ENCODE measurements at places on chromosomes 5 and 9.

GRCh38 chr5:40022057-40022456 lies 597.3 kb upstream of the DAB2 start:
- DNase-seq, result no peak

DNA sequence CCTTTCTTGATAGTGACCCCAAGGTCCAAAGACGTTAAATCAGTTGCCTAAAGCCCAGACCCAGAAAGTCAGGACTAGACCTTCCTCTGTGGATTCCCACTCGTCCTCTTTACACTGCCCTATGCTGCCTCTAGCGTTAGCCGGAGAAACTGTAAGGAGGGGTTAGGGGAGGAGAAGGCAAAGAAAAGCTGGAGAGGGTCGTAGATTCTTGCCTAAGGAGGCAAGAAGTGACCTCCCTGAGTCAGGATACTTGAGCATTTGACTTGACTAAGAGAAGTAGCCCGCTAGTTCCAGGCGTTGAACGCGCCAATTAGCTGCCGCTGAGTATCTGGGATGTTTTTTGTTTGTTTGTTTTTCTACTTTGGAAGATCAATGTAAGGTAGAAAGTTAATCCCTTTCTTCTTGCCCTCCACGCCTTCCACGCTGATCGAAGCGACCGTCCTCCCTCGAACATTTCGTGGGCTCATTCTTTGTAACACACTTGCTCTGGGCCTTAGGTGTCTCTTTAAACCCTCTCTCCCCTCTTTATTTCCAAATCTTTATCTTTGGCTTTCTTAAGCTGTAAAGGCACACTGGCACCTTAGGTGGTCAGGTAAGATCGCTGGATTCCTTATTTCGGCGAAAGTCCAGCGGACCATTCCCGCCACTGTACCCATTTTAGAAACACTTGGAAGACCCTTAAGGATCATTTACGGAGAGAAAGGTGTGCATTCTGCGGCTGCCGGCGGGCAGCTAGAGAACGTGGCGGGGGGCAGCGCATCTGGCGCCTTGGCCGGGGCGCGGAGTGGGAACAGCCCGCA lies 5.1 kb upstream of the RGMB start:
- DNase-seq, result no peak

GRCh38 chr5:34728236-34728635 lies 72.1 kb downstream of the RAI14 start:
- no peak for DNase-seq

GRCh38 chr5:122816756-122817155 lies 28.7 kb upstream of the SNX24 start:
- DNase-seq, result no peak

DNA sequence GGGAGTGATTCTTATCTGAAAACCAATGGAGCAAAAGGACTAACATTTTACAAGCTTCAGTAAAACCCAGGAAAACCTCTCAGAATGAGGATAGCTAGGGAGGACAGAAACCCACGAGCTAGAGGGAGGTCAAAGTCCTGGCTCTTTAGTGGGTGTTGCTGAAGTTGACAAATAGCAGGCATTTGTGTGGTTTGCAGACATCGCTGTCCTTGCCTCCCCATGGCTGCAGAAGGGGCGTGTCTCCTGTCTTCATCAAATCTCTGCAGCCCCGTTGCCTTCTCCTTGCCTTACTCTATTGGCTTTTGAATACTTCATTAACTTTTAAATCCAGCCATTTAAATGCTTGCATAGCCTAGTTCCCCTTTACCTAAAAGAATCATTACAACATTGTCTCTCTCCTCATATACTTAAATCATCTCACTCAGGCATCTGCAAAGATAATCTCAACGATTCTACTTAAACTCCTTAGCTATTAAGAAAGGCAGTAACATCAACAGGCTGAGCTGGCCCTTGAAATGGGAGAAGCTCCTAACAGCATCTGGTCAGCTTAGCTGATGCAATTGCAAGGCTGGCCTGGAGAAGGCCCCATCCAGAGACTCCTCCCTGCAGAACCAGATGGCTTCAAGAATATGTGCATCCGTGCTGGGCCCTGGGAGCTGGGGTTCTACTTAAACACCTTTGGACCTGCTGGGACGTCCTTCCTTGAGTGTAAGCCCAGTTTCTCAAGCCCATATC lies 152.8 kb upstream of the TAS2R1 start:
- no peak for DNase-seq

GRCh38 chr5:134085411-134085810 lies 29.1 kb upstream of the TCF7 start:
- no peak for DNase-seq

DNA sequence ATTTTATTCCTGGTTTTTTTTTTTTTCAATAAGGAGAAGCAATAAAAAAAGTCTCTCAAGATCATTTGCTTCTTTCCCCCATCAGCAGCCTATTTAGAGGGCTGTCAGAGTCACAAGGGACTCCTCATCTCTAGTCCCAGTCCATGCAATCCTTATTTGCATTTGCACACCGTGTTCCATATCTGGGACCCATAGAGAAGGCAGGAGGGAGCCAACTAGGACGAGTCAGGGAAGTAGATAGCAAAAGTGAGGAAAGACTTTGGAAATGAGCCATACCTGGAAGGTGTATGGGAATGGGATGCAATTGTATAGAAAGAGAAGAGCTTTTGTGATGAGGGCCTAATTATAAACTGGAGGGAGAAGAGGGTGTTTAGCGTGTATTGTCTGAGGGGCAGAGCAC lies 160.0 kb downstream of the PIK3R1 start:
- no peak for DNase-seq

- peak; percentile 78 for DNase-seq
Observed at GRCh38 chr9:131734165-131734610, 5.7 kb downstream of the RAPGEF1 start.

GRCh38 chr9:34628656-34629490 lies at the start of gene ARID3C:
TSS of gene ARID3C (minus strand) at chr9:34629066. CDS start at chr9:34628014, 1,052 bp downstream.
- DNase-seq, result peak; percentile 62

DNA sequence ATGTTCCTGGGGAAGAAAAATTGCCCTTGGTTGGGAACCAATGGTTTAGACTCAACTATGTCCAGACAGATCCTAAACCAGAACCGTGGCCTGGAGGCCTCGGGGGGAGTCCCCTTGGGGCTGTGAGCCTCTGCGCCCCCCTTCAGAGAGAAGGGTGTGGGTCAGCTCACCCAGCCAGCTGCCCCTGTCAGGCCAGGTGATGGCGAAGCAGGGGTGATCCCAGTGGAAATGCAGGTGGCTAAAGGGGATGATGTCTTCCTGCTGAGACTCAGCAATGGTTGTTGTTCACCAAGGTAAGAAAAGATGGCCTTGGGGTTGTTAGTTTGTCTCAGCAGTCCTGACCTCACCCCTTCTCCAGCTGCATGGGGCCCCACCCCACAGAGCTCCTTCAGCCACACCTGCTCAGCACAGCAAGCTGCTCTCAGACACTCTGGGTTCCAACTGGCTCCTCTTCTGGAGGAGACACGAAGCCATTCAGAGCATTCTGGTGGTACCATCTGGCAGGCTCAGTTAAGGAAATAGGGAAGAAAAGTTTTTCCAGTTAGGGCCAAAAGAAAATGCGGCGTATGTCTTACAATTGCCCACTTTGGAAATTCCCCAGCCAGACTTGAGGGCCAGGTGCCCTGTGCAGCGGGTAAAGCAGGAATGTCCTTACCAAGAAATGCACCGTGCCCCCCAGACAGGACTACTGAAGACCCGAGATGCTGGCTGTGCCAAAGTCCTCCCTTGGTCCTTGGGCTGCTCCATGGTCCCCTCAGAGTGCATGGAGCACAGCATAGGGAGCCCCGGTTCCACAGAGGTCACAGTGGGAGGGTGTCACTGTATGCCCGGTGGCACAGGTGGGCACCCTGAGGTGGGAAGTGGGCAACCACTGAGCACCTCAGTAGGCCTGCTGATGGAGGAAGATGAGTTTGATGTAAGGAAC lies 90.2 kb downstream of the NSUN2 start:
- no peak for DNase-seq

DNA sequence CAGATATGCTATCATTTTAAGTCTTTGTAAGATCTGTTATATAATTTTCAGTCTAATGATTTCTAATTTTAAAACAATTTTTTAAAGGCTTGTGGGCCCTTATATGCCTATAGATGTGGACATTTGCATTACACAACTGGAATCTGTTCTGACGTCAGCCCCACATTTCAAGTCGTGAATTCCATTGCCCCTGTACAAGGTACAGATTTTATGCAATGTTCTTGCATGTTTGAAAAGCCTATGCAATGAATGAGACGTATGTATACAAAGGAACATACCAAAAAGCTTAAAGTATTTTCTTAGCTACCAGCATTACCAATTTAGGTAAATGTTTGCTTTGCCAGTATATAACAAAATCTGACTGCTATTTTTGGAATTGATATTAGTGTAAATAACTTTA lies 77.2 kb downstream of the ITGA1 start:
- no peak for DNase-seq

GRCh38 chr9:83972286-83972685 lies 7.7 kb downstream of the HNRNPK start:
- DNase-seq, result no peak

- no peak for DNase-seq
Observed at GRCh38 chr5:133460172-133460758, 152.1 kb downstream of the FSTL4 start.

DNA sequence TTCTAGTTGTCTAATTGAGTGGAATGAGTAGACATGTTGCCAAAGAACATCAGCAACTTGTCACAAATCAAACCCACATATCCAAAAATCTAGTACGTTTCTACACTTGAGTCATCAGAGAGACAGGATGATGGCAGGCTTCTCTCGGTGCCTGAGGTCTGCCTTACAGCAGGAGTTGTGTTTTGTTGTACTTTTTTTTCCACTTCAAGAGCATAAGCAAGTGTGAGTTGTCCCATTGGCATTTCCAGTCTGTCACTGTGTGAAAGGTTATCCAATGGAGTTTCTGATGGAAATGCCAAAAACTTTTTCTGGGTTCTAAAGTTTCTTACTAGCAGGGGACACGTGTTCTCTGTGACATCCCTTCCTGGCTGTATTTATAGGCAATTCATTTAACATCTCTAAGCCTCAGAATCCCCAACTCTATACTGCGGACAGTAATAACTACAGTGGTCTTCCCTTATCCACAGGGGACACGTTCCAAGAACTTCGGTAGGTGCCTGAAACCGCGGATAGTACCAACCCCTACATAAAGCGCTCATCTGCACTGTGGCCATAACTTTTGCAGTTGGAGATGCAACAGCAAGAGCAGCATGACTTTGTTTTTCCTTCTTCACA lies 246.5 kb downstream of the SYK start:
- no peak for DNase-seq

GRCh38 chr5:51518607-51519006 lies 135.4 kb downstream of the ISL1 start:
- DNase-seq, result no peak

DNA sequence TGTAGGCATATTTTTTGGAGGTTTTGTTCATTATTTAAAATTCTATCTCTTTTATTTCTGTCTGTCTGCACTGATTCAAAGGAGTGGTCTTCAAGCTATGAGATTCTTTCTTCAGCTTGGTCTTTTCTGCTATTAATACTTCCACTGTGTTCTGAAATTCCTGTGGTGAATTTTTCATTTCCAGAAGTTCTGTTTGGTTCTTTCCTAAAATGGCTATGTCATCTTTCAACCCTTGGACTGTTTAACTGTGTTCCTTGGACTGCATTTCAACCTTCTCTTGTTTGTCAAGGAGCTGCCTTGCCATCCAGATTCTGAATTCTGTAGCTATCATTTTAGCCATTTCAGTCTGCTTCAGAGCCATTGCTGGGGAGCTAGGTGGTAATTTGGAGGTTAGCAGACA lies 76.3 kb downstream of the CERT1 start:
- DNase-seq, result no peak

- peak; percentile 79 for DNase-seq
Observed at GRCh38 chr9:126514037-126514821, 99.5 kb upstream of the LMX1B start.

- DNase-seq, result no peak
Observed at GRCh38 chr5:54719384-54720283, 202.1 kb downstream of the SNX18 start.

DNA sequence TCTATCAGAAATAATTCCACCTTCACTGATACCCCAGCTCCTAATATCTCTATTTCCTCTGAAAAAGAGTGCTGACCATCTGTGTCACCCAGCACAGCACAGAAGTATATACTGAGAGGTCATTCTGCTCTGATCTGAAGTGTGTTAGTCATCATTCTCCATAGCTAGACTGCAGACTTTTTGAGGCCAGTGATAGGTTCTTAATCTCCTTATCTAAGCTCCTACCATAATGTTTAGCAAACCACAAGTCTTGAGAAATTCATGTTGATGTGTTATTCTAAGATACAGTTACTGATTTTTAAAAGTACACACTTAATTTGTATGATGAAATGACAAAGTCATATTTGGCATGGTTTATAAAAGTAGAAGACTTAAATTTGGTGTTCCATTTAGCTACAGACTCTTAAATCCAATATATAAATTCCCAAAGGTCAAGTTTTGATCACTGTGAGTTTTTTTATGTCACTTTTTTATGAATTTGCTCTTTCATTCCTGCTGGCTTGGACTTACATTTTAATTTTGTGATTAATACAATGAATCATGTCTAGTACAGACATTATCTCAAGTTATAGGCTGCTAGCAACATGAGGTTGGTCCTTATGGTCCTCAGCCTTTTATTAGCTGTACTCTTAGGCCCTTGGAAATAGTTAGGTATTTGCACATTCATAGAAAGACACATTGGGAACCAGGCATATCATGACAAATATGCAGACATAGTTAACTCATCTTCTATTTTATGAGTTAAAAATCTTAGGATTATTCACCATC lies 380.8 kb downstream of the EBF1 start:
- no peak for DNase-seq

GRCh38 chr9:117636681-117637080 lies 67.5 kb upstream of the TLR4 start:
- no peak for DNase-seq

GRCh38 chr9:74570879-74571512 lies 73.9 kb downstream of the RORB start:
- no peak for DNase-seq

- no peak for DNase-seq
Observed at GRCh38 chr9:5305741-5306140, 1.2 kb upstream of the RLN2 start.

- no peak for DNase-seq
Observed at GRCh38 chr5:149621415-149622098, 40.3 kb downstream of the ARHGEF37 start.

DNA sequence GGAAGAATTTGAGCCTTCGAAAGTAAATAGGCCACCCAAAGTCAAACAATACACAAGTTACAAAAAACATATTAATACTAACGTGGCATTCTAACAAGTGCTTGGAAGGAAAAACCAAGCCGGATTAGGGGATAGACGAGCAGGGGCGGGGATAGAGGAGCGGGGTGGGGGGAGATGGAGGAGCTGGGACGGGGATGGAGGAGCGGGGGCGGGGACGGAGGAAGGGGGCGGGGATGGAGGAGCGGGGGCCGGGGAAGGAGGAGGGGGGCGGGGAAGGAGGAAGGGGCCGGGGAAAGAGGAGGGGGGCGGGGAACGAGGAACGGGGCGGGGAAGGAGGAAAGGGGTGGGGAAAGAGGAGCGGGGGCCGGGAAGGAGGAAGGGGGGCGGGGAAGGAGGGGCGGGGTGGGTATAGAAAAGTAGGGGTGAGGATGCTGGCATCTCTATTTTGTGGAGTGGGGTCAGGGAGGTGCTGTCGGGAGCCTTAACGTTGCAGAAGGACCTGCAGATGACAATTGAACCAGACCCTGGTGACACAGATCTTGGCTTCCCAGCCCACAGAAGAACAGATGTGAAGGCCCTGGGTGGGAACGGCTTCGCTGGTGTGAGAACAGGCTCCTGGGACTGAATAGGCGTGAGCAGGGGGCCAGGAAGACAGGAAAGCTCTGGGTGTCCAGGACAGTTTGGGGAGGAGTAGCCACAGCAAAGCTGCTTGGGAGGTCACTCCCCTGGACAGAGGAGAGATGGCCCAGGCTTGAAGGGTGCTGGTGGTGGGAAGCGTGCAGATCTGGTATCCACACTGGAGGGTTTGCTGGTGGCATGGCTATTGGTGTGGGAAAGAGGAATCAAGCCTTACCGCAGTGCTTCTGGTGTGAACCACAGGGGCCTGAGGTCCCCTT lies 233.3 kb upstream of the DAP start:
- DNase-seq, result no peak
